ENCODE measurements at places on chromosomes 7 and 10.

DNA sequence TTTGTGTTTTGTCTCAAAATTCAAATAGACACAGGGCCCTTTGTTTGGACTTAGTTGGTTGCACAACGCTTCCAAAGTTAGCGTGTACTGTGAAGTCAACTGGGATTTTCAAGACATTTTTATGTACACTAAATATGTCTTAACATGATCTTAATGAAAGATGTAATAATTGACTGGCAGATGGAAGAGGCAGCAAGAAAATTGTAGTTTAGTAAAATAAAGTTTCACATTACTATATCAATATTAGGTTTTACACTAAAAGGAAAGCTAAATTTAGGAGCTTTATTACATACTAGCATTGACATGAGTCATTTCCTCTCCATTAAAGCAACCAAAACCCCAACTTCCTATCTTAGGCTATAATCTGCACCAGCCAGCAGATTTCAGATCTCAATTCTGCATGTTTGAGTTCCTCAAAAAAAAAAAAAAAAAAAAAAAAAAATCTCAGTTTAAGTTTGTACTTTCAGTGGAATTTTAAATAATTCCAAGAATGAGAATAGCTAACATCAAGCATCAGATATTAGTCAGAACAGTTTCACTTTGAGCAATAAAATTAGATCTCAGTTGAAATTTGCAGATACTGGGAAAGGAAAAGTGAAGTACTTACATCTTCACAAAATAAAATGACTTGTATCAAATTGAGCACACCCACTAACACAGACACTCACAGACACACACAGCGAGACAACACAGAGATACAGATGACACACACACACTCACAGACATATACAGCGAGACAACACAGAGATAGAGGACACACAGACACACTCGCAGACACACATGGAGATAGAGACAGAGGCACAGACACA lies 346.6 kb upstream of the KLF6 start:
- DNase-seq = no peak

GRCh38 chr7:17680026-17680425 lies 260.3 kb downstream of the SNX13 start:
- DNase-seq = no peak

GRCh38 chr10:103681617-103682399 lies 173.6 kb downstream of the SH3PXD2A start:
- no peak for DNase-seq

GRCh38 chr10:49678827-49679479 lies 498 bp upstream of the C10orf53 start:
- DNase-seq = no peak

GRCh38 chr10:101573885-101574753 lies 13.9 kb downstream of the POLL start:
- DNase-seq = no peak

GRCh38 chr10:100114976-100115770 lies 33.5 kb upstream of the CPN1 start:
- DNase-seq = no peak

Data from anterior cingulate cortex (tissue), 58 donors.